ENCODE measurements at places on chromosomes 11 and 22.

DNA sequence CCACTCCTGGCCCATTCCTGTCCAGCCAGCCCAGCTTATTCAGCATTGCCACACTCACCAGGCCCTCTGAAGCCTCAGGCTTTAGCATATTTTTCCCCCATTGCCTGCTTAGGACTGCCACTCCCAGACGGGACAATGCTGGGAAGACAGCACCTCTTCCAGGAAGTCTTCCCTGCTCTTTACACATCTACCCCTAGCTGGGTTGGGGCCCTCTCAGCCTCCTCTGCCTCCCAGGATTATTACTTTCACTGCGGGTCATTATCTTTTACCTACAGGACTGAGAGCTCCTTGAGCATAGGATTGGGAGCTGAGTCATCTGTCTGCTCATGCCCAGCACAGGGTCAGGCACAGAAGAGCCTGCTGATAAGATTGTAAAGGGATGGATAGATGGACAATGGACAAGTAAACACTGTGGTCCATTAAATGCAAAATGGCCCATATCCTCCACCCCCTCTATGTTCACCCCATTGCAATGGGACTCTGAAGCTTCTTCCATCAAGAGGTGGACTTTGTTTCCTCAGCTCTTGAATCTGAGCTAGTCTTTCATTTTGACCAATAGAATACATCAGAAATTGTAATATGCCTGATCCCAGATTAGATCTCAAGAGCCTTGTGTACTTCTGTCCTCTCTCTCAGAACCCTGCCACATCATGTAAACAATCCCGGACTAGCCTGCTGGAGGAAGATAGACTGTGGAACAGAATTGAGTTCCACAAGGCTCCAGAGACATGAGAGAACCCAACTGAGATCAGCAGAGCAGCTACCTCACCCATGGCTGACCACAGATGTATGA, 32.0 kb upstream of the LRRC32 start:
- DNase-seq = no peak

DNA sequence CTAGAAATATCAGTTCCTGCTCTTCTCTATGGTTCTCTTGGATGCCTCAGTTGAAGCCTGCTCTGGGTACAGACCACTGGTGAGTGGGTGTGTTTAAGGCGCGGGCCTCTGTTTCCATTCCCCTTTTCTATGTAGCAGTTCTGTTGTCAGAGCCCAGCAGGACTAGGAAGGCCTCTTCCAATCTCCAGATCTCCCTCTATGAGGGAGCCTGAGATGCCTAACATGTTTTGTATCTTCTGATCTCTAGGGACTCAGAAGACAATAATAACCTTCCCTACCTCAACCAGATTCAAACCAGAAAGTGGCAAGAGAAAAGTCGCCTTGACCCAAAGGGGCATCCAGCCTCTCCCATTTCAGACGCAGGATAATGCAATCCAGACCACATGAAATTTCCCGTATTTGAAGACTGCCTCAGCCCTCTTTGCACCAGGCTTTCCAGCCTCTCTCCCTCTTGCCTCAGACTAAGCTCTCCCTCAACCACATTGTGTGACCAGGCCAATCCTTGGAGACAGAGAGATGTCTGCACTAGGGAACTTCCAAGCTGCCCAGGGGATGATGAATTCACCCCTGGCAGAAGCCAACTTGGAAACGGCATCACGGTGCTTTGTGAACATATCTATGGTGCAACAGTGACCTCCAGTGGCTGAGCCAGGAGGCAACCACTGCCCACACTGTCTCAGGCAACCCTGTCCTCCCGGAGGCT, 150.1 kb upstream of the UBASH3B start:
- DNase-seq = peak; percentile 36

GRCh38 chr11:59689015-59689414, 20.2 kb upstream of the PATL1 start:
- no peak for DNase-seq

- no peak for DNase-seq
Observed at GRCh38 chr11:75667831-75668450, 897 bp downstream of the MAP6 start.

- no peak for DNase-seq
Observed at GRCh38 chr11:102276783-102277182, 40.5 kb upstream of the BIRC3 start.

Data from SJSA1 (cell line).